ENCODE measurements at places on chromosomes 5 and 9. TPM values are rescaled to one million over a fixed set of nuclear protein-coding genes. Genes with fewer than 3 reads are reported as not detected.

DNA sequence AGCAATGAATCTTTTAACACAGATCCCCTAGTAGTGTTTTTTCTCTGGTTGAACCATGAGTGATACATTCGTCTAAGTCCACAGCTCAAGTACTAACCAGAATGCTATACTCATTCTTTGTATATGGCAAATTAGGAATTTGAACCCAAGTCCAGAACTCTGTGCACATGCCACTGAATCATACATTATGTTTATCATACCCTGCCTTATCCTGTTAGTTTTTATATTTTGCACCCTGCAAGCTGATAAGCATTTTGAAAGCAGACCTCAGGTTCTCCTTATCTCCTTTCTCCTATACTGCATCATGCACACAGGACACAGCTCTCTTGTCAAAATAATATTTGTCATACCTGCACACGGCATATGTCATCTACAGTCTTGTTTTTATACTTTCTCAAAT is 54.6 kb upstream of the ELL2 start:
- H3K27ac ChIP-seq, result no peak overlapping the region
- H3K36me3 ChIP-seq, result no peaks in the 10 kb centered on the region
- no peaks in the 10 kb centered on the region for H3K27me3 ChIP-seq
- no peak for DNase-seq
- no peak overlapping the region for H3K4me3 ChIP-seq
- H3K4me1 ChIP-seq, result no peaks in the 10 kb centered on the region

NOXA1 gene
- total RNA-seq, result 8.0 TPM

DNA sequence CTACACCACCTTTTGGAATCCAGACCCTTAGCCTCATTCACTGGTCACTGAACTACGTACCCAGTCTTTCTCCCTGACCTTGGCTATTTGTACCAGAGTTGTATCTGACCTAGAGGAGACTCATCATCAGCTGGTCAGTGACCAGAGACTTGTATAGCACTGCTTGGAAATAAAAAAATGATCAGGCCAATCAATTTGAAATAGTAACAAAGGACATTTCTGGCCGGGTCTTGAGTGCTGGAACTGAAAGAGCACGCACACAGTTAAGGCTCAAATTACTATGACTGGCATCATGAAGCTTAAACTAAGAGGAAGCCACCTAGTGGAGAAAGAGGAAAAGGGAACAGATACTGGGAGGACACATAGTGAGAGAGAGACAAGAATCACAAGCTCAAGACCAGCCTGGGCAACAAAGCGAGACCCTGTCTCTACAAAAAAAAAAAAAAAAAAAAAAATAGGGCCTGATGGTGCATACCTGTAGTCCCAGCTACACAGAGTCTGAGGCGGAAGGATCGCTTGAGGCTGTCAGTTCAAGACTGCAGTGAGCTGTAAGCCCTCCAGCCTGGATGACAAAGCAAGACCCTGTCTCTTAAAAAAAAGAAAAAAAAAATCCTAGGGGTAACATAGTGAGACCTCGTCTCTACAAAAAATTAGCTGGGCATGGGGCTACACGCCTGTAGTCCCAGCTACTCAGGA is 12.8 kb upstream of the SRP19 start:
- no peak overlapping the region for H3K27ac ChIP-seq
- H3K4me3 ChIP-seq, result no peak overlapping the region
- H3K27me3 ChIP-seq, result no peaks in the 10 kb centered on the region
- DNase-seq, result no peak

DNA sequence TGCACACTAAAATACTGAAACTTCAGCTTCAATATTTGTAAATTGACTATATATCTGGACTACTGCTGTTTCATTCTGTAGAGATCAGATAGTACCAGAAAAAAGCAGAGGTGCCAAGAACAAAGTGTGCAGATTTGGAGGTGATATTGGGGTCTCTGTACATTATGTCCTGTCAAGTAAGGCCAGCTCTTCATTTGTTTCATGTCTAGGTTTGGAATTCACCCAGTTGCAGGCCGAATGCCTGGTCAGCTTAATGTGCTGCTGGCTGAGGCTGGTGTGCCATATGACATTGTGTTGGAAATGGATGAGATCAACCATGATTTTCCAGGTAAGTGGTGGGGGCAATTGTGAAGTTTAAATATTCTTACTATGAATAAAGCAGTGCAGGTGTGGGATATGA is 96.9 kb downstream of the NNT start:
- H3K36me3 ChIP-seq, result peaks cover 2% of the 10 kb centered on the region
- no peaks in the 10 kb centered on the region for H3K27me3 ChIP-seq
- H3K4me3 ChIP-seq, result no peak overlapping the region
- no peaks in the 10 kb centered on the region for H3K4me1 ChIP-seq

DNA sequence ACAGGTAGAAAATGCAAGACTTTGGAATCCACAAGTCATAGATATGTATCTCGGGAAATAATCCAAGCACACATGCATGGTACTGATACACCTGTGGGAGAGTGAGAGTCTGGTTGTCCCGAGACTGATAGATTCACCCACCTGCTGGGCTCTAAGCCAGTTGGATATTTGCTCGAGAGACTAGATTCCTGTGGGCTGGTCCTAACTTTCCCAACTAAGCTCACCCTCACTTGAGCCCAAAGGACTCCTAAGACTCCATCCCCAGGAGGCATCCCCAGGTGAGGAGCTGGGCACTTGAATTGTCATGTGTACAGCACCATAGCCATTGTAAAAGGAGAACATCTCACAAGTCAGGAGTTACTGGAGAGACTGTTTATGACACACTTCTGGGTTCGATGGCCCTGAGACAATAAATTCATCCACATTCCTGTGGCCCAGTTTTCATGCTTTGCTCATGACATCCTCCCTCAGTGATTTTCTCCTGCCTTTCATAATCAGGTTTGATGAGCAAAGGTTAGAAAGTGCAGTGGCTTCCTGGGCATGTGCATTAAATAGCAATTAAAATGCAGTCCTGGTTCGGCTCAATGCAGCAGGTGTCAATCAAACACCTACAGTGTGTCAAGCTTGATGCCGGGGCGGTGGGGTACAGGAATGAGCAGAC is 18.1 kb downstream of the SLC1A1 start:
- no peaks in the 10 kb centered on the region for H3K27me3 ChIP-seq
- H3K4me3 ChIP-seq, result no peak overlapping the region
- no peaks in the 10 kb centered on the region for H3K4me1 ChIP-seq
- DNase-seq, result no peak
- no peaks in the 10 kb centered on the region for H3K36me3 ChIP-seq

GRCh38 chr5:72156946-72157624 is 49.8 kb downstream of the MAP1B start:
- no peaks in the 10 kb centered on the region for H3K36me3 ChIP-seq
- DNase-seq, result no peak
- no peaks in the 10 kb centered on the region for H3K4me1 ChIP-seq
- no peaks in the 10 kb centered on the region for H3K27me3 ChIP-seq
- no peak overlapping the region for H3K27ac ChIP-seq

IRF1 gene
- 42.1 TPM for total RNA-seq

- DNase-seq, result no peak
- peaks cover 7% of the 10 kb centered on the region for H3K4me1 ChIP-seq
- no peaks in the 10 kb centered on the region for H3K27me3 ChIP-seq
Measured at GRCh38 chr9:123685489-123686083, 244.3 kb downstream of the DENND1A start.

PLAC8L1 gene
- not detected for total RNA-seq

Data from upper lobe of left lung (tissue), 6 donors.